GM23248 (cell line): ENCODE measurements at places on chromosomes 3 and 15.

- peak; percentile 82 for DNase-seq
Observed at GRCh38 chr3:100041328-100041749, 73.0 kb downstream of the FILIP1L start.

DNA sequence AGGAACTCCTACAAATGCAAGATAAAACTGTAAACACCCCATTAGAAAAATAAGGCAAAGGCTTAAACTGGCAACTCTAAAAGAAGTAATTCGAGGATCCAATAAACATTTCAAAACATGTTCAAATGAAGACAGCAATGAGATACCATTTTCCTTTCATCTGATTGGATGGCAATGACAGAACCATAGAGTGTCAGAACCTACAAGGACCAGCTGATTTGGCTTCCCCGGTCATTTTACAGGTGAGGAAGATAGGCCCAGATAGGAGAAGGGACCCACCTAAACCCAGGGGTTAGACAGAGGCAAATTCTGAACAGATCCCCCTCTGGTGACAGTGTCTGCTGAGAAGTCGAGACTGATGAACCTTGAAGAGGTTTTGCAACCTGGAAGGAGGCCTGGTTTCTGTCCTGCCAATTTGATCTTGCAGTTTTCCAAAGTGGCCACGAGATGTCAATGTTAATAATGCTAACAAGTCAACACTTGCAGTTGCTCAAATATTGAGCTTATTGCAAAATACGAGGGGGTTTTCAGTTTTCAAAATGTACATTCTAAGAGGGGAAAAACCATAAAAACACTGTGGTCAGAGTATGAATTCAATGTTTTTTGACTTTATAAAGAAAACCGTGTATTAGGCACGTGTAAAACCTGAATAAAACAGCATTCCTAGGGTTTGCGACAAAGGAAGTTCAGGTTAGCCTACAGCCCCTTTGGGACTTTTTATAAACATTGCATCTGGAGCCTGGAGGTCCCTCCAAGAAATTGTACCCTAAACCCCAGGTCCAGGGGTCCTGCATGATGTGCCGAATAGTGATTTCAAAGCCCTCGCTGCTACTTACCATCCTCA, 21.5 kb downstream of the CFAP161 start:
- peak; percentile 80 for DNase-seq

GRCh38 chr3:57063032-57063431, 2.6 kb downstream of the SPATA12 start:
- DNase-seq: no peak

- DNase-seq: peak; percentile 52
Observed at GRCh38 chr3:152159328-152159727, 109.4 kb upstream of the MBNL1 start.

DNA sequence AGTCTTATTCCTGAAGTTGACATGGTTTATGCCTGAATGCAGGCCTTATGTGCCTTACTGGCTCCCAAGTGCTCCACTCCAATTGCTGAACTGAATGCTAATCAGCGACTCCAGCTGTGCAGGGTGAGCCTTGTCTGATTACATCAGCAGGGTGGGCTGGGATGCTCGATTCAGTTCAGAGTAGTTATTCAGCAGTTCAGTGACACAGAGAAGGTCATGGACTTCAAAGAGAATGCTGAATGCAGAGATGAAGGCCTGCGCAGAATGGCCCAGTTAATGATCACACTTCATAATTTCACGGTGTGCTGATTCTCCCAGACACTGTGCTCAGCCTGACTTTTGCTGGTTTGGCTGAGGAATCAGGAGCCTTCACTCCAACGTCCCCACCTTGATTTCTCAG, 63.6 kb downstream of the CLDN1 start:
- no peak for DNase-seq

- DNase-seq: peak; percentile 23
Observed at GRCh38 chr3:149751551-149751950, 738 bp downstream of the COMMD2 start.

GRCh38 chr3:186732169-186732766, 15.1 kb downstream of the KNG1 start:
- DNase-seq: no peak

DNA sequence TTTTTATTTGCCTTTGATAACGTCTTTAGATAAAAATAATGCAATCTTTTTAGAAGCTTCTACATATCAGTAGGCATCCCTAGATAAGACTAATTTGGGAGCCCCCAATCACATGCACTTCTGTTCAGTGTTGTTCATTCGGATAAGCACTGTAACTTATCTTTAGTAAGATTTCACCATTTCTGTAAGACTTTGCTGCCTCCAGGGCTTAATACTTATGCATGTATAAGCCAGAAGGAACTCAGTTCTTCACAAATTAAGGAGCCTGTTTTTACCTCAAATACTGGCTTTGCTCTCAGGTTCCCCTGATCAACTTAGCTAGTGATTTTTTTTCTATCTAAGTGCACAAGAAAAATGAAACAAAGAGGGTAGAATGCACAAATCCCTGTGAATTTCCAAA, 20.3 kb downstream of the DOCK3 start:
- DNase-seq: no peak

GRCh38 chr3:8554696-8555095, 53.1 kb downstream of the LMCD1 start:
- no peak for DNase-seq

DNA sequence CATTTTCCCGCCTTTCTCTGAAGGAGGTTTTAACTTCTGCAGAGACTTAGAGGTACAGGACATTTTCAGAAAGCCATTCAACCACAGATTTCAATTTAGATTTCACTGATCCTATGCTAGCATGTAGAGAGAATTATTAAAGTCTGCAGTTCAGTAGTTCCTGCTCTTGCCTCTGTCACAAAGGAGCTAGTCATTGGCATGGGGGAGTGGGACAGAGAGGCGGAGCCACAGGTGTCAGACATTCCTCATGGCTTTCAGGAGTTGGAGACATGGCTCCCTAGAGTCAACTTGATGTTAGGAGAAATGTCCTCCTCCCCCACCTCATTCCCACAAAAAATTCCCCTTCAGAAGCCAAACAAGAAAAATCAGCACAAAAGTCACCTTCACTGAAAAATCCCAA, 66.0 kb upstream of the SIAH2 start:
- DNase-seq: no peak

- peak; percentile 81 for DNase-seq
Observed at GRCh38 chr15:48602358-48603122, 43.0 kb downstream of the FBN1 start.

DNA sequence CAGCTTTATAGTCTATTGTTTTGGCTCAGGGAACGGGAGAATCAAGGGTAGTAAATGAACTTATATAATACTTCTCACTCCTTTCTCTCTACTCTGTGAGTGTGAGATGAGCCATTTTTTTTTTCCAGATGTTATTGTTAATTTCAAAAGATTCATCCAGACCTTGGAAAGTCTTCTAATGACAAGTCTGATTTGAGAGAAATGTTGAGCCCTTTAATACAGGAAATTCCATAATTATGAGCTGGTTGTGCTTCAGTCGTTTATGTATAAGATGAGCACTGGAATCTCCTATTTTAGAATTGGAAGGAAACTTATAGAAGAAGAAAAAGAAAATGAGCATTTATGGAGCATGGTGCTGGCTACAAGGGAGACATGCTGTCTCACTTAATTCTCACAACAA, 92.0 kb downstream of the FBN1 start:
- peak; percentile 68 for DNase-seq

DNA sequence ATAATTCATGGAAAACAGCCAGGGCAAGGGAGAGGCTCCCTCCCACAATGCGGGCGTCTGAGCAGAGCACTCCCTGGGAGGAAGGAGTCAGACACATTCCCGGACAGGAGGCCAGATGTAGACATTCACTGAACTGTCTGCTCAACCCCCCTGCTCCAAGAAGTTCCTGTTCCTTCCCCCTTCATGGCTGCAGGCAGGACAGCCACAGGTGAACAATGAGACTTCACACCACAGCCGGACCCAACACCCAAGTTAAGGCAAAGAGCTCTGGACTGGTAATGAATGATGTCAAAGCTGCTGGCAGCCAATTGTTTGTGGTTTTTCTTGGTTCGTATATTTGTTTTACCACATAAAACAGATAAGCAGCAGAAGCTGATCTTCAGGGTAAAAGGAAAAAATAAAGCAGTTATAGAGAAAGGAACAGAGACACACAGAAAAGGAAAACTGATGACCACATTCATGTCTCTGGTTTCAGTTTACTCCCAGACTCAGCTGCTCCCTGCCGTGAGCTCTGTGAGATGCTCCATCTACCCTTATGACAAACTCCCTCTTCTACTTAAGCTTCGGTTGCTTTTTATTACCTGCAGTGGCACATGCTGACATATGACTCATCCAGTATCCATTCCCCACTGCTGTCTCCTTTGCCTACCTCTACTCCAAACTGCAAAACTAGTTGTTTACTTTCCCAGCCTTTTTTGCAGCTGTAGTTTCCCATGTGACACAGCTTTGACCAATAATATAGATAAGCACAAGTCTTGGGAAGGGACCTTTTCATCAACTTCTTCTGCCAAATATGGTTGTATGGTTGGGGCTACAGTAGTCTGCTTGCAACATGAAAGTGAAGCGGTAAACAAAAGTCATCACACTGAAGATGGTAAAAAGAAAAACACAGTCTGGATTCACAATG, 33.1 kb downstream of the DZIP1L start:
- DNase-seq: peak; percentile 93

DNA sequence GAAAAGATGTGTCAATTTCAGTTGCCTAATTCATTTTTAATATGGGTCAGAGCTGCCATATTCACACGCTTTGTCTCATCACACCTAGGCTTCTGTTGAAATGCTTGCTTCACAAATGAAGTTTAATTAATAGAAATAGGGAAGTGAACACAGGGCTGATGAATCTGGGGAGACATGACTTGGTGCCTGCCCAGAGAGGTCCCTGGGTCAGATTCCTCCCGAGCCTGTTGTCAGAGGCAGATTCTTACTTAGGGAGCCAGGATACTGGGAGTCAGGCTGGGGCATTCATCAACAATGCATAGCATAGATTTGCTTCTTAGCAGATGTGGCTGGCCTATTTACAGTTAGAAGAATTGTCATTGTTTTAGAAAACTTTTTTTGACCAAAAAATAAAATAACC, 90.6 kb downstream of the CACNA1D start:
- DNase-seq: no peak

GRCh38 chr3:71956069-71956340, 171.1 kb upstream of the PROK2 start:
- peak; percentile 23 for DNase-seq

- peak; percentile 43 for DNase-seq
Observed at GRCh38 chr15:63474810-63475316, 29.5 kb upstream of the USP3 start.

- peak; percentile 13 for DNase-seq
Observed at GRCh38 chr3:40623567-40623966, 98.8 kb downstream of the ZNF621 start.
